ENCODE measurements at places on chromosomes 1 and 21.

DNA sequence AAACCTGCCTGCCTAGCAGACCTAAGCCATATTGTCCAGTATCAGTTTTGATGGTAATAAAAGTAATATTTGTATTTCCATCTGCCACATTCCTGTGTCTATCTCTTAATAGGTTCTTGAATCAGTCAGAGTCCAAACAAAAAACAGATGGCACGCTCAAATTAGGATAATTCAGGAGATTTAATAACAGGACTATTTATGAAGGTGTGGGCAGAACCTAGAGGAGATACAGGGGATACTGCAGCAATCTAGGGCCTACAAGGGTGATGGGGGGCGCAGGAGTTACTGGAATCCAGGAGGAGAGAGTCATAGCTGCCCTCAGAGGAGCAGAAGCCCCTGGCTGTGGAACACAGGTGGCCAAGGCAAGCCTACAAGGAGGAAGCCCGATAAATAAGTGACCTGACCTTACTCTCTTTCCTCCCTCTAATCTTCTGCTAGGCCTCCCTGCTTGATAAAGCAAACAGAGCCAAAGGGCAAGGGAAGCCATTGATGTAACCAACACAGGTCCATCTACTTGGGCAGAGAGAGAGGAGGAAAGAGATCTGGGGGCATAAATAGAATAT, 11.9 kb upstream of the HYI start:
- no peak for DNase-seq

GRCh38 chr1:155173478-155174323, at the start of gene TRIM46:
TSS of gene TRIM46 (plus strand) at chr1:155173849. CDS start at chr1:155173967, 118 bp downstream.
- DNase-seq, result peak; percentile 48

- no peak for DNase-seq
These were observed 16.2 kb downstream of the SLC2A1 start for GRCh38 chr1:42942444-42942843.

- DNase-seq, result no peak
These were observed 993 bp downstream of the DDX59 start for GRCh38 chr1:200668514-200669313.

DNA sequence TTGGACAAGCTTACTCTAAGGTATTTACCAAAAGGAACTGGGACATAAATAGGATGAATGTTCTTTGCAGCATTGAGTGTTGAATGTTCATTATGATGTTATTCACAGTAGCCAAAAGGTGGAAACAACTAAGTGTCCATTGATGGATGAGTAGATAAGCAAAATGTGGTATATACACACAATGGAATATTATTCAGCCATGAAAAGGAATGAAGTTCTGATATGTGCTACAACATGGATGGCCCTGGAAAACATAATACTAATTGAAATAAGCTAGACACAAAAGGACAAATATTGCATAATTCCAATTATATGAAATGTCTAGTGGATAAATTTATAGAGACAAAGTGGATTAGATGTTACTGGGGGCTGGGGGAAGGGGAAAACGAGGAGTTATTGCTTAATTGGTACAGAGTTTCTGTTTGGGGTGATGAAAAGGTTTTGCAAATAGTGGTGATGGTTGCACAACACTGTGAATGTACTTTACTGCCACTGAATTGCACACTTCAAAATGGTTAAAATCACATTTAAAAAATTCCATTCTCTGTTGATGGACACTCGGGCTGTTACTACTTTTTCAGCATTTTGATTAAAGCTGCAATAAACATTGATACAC, 2.9 kb downstream of the MTARC1 start:
- no peak for DNase-seq

DNA sequence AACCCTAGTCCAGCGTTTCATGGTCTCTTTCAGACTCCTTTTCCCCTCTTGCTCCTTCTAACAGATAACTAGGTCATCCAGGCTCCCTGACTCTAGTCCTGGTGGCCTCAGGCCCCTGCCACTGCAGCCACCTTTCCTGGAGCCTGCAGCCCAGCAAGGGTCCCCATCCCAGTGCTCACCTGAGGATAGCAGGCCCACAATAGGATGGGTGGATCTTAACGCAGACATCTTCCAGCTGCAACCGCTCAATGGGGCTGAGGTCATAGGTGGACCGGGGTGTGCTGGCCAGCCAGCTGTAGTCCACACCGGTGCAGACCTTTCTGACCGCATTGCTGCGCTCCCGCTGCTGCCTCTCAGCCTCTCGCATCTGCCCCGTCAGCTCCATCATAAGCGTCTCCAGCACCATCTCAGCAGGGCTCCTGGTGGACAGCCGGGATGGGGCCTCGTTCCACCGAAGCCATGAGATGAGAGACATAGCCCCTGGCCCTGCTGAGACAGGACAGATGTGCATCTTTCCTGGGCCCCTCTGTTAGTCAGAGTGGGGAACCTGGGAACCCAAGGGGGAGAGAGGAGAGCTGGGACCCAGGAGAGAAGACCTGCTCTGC, 10.9 kb downstream of the RD3 start:
- DNase-seq, result no peak

DNA sequence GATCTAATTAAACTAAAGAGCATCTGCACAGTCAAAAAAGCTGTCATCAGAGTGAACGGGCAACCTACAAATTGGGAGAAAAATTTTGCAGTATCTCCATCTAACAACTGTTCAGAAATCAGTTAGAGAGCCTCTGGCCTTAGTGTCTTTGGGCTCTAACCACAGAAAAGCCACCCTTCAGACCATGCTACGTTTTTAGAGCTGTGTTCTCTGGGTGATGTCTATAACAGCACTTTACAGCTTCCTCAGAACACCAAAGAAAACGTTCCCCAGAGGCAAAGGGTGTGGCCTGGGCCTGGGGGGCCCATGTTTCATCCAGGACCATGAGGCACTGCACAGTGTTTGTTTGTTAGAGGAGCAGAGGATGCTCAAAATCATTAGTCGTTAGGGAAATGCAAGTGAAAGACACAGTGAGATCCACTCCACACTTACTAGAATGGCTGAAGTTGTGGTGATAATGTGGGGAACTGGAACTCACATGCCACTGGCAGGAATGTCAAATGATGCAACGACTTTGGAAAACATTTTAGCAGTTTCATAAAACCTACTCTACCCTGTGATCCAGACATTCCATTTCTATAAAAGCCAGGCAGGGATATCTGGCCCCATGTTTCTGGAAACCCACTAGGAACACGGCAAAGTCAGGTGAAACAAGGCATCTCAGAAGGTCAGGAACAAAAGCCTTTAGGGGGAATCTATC, 250.4 kb upstream of the HOOK1 start:
- no peak for DNase-seq

DNA sequence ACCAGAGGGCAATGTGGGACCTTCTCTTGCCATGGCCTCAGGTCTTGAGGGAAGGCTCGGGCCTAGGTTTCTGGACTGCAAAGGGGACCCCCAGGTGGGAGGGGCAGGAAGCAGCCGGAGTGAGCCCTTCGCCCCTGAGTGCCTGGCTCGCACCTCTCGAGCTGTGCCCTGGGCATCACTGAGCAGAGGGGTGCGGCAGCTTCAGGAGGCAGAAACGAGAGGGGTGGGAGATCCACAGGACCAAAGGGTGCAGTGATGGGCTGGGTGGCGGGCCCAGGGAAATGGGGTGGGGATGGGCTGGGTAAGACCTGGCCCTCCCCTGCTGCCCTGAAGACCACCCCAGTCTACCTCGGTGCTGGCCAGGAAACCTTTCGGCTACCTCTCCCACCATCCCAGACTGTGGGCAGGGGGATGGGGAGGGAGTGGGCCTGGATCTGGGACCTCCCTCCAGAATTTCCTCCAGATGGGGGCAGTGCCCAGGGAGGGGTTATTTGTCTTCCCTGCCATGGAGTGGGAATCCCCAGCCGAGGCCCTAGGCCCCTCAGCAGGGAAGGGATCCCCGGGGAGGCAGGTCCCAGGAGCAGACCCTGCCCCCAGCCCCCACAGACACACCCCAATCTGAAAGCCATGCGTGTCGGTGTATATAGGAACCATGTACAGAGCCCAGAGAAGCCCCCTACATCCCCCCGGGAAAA, 21.3 kb downstream of the A3GALT2 start:
- DNase-seq, result no peak

DNA sequence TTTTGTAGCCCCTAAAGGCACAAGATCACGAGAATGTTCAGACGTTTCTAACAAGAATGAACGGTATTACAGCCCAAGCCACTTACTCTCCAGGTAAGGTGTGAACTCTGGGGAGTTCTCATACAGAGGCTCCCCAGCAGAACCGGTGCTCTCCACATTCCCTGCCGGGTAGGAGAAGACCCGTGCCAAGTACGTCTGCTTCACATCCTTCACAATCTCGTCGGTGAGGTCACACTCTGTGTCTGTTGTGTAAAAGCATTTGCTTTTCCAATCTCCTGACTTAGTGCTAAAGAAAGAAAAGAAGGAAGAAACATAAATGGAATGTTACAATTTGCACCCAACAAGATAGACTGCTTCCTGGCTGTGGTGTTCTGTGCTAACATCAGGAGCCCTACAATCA, 5.7 kb downstream of the F3 start:
- no peak for DNase-seq

GRCh38 chr1:61687901-61688300, 37.0 kb downstream of the TM2D1 start:
- DNase-seq, result no peak

- DNase-seq, result no peak
These were observed 15.3 kb downstream of the KRTAP10-1 start for GRCh38 chr21:44524414-44525371.

DNA sequence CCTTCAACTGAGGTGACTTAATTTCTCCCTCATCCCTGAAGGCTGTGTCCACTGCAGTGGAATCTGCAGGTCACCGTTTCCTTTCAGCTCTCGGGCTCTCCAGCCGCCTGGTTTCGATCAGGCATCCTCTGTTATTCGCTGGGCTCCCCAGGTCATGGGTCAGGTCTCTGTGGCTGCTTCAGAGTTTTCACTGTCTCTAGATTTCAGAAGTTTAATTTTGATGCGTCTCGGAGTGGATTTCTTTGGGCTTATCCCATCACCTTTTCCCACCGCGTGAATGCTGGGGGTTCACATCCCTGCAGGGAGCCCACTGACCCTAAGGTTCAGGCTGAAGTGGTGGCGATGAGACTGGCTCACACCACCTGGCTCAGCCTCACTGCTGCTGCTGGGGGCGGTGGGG, 3.3 kb downstream of the ACTRT2 start:
- no peak for DNase-seq

GRCh38 chr1:233718057-233718456, 104.2 kb downstream of the KCNK1 start:
- no peak for DNase-seq

- DNase-seq, result no peak
These were observed 94.5 kb upstream of the SPATA6 start for GRCh38 chr1:48566492-48566891.

DNA sequence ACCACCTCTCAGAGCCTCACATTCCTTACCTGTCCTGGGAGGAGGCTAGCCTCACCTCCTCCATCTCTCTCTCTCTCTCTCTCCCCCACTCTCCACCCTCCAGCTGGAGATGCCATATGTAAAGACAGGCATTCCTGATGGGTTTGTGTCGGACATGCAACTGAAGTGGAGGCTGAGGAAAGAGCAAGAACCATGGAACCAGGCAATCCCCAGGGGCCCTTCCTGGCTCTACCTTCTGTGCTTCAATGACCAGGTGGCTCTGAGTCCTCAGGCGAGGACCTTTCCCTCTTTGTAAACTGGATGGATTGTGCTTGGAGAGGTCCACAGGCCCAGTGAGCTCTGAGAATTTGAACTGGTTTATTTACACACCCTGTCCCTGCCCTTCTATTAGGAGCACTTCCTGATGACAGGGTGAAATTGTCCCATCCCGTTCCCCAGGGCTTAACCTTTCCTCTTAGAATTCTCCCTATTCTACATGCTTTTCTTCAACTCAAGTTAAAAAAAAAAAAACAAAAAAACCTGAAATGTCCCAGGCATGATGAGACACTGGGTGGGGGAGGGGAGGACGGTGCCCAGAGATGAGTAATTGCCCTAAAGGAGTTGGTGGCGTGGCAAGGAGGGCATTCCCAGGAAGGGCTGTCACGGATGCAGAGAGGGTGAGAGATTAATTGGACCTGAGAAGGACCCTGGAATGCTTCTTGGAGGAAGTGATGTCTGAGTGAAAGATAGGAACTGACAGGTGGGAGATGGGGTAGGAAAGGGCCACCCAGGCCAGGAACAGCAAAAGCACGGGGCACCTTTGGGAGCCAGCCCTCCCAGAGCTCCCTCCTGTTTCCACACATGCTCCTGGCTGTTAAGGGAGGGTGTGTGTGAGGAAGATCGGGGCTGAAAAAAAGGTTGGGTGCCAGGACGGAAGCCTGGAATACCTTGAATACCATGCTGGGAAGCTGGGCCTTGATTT, 50.2 kb upstream of the WASF2 start:
- DNase-seq, result no peak

- DNase-seq, result no peak
These were observed 223.8 kb upstream of the TMEM51 start for GRCh38 chr1:14929547-14930246.

DNA sequence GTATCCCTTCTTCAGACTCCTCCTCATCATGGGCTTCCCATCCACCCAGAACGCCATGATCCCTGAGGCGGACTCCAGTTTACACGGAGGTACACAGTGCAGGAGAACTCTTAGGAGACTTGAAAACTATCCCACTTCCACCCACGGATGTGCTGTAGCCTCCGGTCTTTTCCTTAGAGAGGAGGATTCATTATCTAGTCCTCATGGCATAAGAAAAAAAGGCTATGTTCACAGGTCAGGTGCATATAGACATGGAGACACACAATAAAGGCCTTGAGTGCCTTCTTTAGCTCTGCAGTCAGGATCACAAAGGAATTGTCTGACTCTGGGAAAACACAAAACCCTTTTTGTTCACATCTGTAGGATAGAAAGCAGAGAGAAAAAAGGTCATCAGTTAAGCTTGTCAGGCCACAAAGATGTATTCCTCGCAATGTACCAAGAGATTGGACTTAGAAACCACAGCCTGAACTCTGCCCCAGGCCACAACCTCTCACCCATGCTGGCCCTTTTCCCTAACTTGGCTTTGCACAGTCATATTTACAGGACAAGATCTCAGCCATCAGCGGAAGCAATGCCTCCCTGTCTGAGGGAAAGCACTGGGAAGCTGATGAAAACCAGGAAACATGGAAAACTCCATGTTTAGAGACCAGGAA, 9.0 kb downstream of the CRP start:
- DNase-seq, result no peak

DNA sequence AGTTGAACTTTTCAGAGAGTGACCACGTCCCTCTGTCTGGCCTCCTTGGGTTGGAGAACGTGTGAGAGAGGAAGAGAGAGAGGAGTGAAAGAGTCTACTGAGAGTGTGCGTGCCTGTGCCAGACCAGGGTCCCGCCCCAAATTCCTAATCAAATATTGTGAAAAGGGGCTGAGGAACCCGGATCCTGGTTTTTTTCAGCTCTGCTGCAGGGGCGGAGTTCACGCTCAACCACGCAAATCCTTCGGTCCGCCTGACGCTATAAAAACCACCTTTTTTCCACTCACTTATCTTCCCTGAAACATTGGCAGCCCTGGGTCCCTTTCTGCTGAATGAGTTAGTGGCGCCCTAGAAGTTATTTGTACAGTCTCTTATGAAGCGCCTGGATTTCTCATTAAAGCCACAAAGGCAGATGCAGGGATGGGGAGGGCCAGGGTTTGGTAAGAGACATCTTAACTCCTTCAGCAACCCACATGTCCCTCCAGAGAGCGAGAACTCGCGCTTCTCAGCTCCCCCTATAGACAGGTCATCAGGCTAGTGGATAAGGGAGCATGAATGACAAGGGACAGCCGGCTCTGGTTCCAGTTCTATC, at the start of gene FMOD:
Gene FMOD (minus strand): TSS at position 86 of the 589 bp plus-strand sequence. CDS start 2,852 bp downstream, outside the sequence.
- no peak for DNase-seq

GRCh38 chr1:63976006-63976405, 202.2 kb downstream of the ROR1 start:
- no peak for DNase-seq
